ENCODE measurements at places on chromosomes 2 and 18.

GRCh38 chr2:73494031-73494430 lies 108.4 kb downstream of the ALMS1 start:
- DNase-seq: no peak
- H3K27ac ChIP-seq: no peak overlapping the region
- H3K27me3 ChIP-seq: no peaks in the 10 kb centered on the region
- no peak overlapping the region for H3K4me3 ChIP-seq

DNA sequence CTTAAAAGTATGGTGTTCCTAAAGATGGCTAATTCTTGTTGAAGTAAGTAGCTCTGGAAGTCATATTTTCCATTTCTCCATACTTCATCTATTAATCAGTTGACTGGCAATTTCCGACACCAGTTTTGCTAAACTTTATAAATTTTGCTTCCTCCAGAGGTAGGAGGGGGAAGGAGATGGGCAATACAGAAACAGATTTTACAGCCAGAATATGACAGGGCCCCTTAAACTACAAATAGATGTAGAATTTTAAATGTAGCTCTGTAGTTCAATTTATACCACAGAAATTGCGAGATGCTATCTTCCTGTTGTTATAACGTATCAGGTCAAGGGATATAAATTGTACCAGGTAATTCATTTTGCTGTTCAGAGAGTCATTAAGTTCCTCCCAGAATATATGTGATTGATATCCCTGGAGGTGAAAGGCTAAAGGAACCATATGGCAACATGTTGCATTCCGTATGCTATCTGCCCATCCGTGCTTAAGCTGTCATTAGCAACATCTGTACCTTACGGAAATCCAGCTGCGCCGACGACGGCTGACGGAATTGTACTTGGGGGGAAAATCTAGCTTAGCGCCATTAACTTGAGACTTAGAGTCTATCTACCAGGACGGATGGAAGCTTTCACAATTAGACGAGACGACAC lies 8.4 kb upstream of the NR4A2 start:
- peaks cover 9% of the 10 kb centered on the region for H3K4me1 ChIP-seq
- peak; percentile 34 for DNase-seq
- no peaks in the 10 kb centered on the region for H3K36me3 ChIP-seq
- H3K4me3 ChIP-seq: peak overlapping the region; percentile 87
- peak overlapping the region; percentile 99 for H3K27ac ChIP-seq

DNA sequence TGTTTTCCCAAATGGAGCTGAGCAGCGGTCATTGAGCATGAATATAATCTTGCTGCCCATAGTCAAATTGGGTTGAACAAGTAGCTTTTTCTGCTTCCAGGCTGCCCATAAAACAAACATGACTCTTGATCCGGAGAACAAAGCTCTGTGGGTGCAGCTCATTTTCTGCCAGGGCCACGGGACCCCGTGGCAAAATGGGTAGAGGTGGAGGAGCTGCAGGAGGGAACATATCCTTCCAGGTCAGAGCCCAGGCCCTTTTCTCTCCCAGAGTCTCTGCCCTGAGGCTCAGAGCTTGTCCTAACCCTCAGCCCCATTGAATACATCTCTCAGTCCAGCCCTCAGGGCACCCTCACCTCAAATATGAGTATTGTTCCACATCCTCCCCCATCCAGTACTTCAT lies 151.6 kb upstream of the TWIST2 start:
- no peaks in the 10 kb centered on the region for H3K4me1 ChIP-seq
- no peaks in the 10 kb centered on the region for H3K36me3 ChIP-seq
- H3K27ac ChIP-seq: no peak overlapping the region
- no peak overlapping the region for H3K4me3 ChIP-seq
- no peaks in the 10 kb centered on the region for H3K27me3 ChIP-seq
- no peak for DNase-seq

DNA sequence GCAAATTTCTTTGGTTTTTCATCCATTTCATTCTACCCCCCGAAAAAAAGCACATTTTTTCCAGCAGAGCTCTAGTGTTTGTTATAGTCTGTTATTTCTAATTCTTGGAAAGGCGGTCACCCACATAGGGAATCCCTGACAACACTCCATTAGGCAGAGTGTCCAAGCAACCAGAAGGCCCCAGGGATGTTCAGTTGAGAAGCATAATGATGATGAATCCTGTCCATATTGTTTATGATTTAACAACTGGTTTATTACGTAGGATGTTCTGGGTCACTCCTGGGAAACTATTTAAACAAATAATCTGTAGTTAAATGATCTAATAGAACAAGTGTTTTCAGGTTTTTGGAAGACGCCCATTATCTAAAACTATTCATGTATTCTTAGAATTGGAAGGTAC lies 388.7 kb downstream of the TNS1 start:
- no peak for DNase-seq
- no peaks in the 10 kb centered on the region for H3K27me3 ChIP-seq
- H3K4me3 ChIP-seq: no peak overlapping the region
- peaks cover 35% of the 10 kb centered on the region for H3K4me1 ChIP-seq

DNA sequence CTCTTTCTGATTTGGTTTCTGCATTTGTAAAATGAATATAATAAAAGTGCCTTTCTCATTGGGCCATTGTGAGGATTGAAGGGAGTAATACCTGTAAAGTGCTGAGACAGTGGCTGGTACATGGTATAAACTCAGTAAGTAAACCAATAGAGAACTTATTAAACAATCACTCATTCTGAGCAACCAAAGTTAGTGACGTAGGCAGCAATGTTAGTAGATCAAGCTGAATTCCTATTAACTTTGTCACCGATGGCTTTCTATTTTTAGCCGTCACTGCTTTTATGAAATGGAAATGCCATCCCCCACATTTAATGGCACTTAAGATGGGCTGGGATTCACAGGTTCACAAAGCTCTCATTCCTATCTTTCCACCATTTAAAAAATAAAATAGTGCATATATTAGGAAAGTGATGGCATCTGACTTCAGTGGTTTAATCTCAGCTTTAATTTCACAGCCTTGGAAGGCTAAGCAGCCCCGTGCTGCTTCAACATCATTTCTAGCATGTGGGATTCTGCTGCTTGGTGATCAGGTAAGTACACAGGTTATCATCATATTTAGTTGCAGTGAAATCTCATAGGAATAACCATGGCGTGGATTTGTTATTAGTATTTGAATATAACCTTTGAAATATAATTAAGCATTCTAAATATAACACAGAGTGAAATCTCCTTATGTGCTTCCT lies 17.6 kb upstream of the PPP4R1 start:
- H3K4me3 ChIP-seq: no peak overlapping the region
- no peak overlapping the region for H3K27ac ChIP-seq
- no peaks in the 10 kb centered on the region for H3K4me1 ChIP-seq
- DNase-seq: no peak
- no peaks in the 10 kb centered on the region for H3K27me3 ChIP-seq
- H3K36me3 ChIP-seq: no peaks in the 10 kb centered on the region
